Stimulated activated CD8-positive, alpha-beta memory T cell treated with anti-CD3 and anti-CD28 coated beads, Interleukin-2, amount 100 ng/mL, for 1 hour (primary cell): ENCODE measurements at places on chromosomes 16 and 17.
A peak's percentile ranks its signal among the peaks of the same experiment; 100 is the strongest.

GRCh38 chr17:30148376-30148775 is 31.8 kb downstream of the NSRP1 start:
- no peak for DNase-seq

DNA sequence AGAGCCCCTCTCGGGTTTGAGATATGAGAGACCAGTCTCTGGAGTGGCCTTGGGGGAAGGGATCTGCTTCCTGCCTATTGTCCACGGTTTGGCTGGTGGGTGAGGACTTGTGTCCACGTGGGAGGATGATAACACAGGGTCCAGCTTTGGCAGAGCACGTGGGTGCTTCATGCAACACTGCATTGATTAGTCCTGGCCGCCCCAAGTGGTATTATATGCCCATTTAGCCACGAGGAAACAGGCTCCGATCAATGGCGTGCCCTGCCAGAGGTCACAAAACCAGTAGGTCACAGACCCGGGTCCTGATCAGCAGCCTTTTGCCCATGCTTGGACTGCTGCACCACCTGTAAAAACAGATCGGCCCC is 141.6 kb downstream of the RGS9 start:
- no peak for DNase-seq

DNA sequence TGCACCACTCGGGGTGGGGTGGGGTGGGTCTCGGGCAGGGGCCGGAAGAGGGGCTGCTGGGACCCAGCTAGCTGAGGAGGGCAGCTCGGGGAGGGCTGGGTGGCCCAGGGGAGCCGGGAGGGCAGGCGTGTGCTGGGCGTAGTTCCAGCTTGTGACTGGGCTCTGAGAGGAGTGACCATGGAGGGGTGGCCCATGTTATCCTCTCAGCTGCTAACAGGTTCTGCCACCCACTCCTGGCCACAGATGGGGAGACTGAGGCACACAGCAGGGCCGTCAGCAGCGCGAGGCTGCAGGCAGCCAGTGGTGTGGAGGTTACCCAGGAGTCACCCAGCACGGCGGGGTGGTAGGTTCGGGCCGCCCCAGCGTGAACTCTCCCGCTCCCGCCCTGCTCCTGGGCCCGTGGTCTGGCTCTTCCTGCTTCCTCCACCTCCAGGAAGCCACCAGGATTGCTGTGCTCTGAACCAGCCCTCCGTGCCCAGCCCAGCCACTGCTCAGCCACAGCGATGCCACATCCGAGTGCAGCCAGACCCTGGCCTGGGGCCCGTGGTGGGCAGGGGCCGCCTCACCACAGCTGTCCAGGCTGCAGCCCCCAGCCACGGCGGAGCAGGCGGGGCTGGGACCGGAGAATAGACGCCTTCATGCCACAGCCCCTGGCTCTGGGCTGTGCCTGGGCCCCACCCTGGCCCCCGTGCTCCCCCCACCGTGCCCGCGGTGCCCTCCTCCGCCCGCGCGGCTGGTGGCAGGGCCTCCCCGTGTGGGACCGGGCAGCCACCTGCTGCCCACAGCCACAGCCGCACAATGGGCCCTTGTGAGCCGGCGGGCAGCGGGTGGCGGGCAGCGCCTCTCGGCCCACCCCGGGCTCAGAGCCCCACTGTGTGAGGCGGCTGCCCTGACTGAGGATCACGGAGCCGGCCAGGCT is 26.3 kb upstream of the SSTR5 start:
- no peak for DNase-seq

DNA sequence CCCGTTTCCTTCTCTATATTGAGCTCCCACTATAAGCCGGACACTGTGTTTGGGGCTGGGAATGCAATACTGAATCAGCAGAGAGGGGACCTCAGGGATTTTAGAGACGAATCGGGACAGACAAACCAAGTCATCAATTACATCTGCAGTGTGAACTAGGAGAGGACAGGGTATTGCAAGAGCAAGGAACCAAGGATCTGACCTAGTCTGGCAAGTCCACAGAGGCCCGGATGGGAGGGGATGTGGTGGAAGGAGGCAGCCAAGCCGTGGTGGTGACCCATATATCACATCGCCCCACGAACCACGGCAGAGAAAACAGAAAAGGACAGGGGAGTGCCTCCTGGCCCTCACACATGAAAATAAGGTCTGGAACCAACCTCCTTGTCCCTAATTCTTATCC is 28.1 kb upstream of the NXPH3 start:
- no peak for DNase-seq

DNA sequence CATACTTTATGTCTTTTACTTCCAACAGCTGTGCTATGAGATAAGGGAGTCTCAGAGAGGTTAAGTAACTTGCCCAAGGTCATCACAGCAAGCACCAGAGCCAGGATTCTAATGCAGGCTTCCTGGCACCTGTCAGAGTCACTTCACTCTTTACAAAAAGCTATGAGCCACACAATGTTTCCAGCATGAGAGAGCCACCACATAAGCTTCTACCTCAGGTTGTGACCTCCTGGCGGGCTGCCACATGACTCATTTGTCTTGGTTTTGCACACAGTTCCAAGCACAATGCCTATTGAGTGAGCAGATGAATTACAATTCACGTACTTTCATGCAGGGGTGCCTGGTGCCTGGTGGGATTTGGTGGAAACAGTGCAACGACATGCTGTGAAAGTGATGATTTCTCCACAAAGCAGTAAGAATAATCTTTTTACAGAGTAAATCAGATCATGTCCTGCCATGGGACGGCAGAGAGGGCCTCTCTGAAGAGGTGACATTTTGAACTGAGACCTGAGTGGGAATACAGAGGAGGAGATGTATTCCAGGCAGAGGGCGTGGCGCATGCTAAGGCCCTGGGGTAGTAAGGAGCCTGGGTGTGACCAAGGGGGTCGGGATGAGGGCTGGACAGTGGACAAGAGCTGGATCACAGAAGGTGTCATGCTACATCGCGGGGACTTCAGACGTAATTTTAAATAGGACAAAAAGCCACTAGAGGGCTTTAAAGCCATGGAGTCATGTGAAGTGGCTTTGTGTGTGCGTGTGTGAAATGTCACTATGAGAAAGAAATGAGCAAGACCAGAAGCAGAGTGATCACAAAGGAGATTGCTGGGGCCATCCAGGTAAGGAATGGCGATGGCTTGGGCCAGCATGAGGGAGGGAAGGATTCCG is 53.4 kb downstream of the CACNG3 start:
- no peak for DNase-seq

DNA sequence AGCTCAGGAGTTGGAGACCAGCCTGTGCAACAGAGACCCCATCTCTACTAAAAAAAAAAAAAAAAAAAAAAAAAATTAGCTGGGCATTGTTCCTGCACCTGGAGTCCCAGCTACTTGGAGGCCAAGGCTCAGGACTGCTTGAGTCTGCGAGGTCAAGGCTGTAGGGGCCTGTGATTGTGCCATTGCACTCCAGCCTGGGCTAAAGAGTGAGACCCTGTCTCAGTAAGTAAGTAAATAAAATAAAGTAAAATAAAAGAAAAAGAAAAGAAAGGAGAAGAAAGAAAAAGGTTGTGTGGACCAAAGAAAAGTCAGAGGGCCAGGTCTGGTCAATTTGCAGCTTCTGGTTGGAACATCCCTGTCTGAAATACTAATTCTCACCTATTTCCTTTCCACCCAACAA is 18.4 kb downstream of the MT1X start:
- DNase-seq = no peak

DNA sequence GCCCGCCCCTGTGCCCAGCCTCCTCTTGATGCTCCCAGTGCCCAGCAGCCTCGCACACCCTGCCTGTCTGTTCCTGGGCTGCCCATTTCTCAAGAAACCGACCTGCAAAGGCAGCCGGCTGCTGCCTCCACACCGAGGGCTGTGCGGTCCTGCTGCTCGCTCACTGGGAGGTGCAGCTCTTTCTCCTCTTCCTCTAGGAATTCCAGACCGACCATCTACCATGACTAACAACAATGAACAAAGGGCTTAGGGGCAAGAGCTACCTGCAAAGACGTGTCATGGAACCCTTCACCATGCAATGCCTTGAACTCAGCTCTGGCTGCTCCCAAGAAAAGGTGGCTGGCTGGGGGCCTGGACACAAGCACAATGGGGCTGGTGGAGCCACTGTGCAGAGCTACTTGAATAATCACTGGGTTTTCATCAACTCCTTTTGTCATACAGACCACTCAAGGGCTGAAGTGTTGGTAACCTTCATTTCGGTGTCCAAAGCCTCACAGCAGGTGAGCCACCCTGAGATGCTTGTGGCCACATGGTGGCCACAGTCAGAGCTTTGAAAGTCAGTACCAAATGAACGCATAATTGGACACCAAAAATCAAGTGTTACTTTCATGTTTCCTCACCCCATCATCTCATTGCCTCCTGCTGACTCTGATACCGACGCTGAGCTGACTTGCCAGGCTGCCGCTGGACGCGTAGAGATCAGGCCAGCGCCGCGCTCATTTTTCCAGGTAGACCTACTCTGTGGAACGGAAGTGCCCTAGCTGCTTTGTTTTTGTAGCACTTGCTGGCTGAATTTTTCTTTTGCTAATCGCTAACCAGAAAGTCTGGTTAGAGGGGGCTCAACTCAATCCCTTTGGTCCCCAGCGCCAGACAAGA is 19.8 kb downstream of the CYB561 start:
- no peak for DNase-seq

DNA sequence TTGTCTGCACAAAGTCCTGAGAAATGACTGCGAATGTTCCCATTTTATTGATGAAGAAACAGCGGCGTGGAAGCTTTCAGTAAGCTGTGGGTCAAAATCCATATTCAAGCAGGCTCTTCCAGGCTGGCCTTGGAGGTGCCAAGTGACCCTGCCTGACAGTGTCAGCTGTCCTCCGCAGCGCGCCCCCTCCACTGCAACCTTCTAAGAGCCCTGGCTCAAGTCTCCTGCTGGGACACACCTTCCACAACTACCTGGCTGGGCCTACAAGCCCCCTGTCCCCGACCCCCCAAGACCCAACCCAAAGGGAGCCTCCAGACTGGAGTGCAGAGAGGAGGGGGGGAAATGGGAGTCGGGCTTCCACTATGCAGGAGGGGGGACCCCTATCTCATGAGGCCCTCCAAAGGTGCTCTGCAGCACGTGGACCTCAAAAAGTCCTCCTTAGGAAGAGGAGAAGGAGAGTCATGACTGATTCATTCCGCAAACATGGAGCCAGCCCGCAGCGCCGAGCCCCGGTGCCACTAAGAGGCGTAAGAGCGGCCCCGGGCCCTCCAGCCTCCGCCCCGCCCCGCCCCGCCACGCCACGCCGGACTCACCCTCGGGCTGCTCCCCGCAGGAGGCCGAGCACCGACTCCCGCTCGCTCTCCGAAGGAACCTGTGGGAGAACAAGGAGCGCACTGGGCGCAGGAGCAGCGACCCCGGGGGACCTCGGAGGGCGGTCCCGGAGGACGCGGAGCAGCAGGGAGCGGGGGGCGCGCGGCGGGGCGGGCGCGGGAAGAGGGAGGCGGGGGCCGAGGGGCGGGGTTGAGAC is 574 bp downstream of the MPP3 start:
- DNase-seq = no peak

GRCh38 chr16:30736995-30737793 is 11.0 kb upstream of the PHKG2 start:
- DNase-seq = no peak

GRCh38 chr17:73760439-73760758 is 116.2 kb upstream of the SDK2 start:
- no peak for DNase-seq

- DNase-seq = no peak
These were observed 116.5 kb upstream of the AXIN2 start for GRCh38 chr17:65677932-65678331.

DNA sequence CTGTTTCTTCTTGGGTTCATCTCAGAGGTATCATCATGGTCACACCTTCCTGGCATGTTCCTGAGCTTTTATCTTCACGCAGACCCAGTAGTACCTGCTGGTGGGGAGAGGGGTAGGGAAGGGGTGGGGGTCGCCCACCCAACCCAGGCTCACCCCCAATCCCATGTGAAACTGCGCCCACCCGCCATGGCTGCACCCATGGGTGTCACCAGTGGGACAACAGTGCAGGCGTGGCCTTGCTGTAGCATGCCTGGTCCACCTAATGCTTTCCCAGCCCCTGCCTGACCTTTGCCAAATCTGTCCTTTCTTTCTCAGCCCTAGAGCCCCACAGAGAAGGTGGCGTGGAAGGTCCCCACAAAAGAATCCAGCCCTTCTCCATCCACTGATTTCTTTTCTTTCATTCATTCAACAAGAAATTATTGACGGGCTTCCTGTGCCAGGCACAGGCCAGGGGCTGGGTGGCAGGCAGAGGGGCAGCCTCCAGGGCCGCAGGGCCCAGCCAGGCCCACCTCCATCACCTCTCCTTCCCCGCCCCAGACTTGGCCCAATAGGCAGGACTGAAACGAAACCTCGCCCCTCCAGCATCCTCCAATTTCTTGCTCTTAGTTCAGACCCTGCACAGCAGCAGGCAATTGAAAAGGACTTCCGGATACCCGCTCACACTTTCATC is 79.1 kb upstream of the TNRC6C start:
- DNase-seq = no peak

GRCh38 chr17:45149037-45149668 is 878 bp downstream of the HEXIM1 start:
- DNase-seq = peak; percentile 53

DNA sequence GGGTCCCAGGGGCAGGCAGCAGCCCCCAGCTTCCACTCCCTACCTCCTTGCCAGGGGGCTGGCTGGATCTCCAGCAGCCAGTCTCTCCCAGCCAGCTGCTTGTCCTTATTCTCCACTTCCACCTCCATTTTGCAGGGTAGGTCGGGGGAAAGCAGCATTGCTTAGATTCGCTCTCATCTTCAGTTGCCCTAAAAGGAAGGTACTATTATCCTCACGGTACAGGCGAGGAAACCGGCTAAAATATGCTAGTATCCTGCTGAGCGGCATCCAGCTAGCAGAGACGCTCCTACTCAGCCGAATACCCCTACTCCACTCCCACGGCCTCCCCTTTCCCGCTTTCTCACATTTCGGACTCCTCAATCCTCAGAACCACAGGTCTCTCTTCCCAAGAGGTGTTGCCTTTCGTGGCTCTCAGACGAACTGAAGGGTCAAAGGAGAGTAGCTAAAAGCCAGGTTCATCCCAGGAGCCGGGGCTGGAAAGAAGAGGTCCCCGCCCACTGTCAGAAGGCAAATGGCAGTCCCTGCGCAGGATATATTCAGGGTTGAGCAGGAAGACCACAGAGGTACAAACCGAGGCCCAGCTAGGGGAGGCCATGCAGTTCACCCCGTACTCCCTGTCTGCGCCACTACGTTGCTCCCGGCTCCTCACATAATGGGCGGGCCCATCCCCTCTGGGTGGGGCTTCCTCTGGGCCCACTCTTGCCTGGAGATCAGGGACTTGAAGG is 1.7 kb upstream of the RAB11FIP4 start:
- DNase-seq = no peak

- no peak for DNase-seq
These were observed 8.7 kb upstream of the FLYWCH2 start for GRCh38 chr16:2874032-2874911.

DNA sequence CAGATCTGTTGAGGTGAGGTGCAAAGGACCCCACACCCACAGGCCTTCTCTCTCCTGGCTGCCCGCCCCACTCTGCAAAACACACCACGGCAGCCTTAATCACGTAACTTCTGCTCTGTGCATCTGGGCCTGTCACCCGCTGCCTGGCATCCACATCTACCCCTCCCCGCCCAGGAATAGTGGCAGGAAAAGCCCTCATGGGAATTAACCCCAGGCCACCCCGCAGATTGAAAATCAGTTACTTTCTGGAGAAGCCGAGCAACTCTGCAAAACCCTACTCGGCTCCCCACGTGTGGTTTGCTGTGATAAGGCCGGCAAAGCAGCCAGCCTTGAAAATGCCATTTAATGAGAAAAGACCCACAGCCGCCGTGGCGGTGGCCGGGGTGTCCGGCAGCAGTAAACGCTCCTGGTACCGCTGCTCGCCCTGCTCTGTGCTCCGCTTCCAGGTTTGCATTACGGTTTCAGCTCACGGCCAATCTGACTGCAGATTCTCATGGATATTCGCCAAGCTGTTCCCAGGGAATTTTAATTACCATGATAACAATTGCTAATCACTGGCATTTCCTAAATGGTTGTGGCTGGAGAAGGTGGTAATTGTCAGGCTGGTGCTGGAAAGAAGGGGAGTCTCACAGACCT is 78.0 kb upstream of the DOC2B start:
- DNase-seq = no peak
